ENCODE measurements at places on chromosomes 12 and 14.

DNA sequence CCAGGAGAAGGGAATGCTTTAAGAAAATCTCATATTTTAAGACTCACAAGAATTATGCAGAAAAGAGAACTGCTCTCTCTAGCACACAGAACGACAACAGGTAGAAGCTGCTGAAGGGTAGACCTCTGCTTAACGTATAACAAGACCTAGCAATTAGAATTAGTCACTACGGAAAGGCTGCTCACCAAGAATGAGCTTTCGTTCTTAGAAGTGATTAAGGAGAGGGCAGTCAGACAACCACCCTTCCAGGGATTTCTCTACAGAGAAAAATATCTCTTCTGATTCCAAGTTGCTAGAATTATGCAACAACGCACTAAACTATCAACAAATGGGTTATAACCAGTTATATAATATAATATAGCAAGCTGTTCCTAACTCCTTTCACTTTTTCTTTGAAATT lies 18.6 kb downstream of the LRIG3 start:
- no peak for DNase-seq

- no peak for DNase-seq
Observed at GRCh38 chr14:95500772-95501401, 15.6 kb downstream of the SYNE3 start.

DNA sequence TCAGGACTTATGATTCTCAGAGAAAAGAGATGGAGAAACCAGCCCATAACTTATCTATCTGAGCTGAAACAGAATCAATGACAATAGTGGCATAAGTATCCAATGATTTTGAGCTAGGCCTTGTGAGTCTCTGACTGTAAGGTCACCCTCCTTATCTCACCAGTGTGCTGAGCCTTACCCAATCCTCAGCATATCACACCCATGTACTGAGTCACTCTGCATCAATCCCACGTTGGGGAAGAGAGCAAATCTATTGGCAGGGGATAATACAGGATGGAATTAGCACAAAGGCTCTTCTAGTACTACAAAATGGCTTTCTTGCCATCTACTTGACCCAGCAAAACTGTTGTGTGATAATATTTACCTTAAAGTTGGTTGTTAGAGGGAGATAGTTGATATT lies 997.8 kb downstream of the NRXN3 start:
- no peak for DNase-seq

DNA sequence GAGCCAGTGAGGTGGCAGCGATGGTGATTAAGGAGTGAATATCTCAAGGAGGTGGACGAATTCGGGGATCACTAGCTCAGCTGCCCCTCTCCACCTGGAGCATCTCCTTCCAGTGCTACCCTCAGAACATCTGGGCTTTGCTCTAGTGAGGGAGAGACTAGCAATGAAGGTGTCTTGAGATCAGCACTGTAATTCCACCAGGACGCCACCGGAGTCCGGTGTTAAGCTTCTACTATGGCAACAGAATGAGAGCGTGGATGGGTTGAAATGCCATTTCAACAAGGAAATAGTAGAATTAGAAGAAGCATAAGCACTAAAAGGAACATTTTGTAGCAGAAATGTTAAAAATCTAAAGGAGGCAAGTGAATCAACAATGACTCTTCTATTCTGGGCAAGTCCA lies 61.1 kb downstream of the NTF3 start:
- no peak for DNase-seq

- DNase-seq, result no peak
Observed at GRCh38 chr14:89899917-89900663, 54.4 kb downstream of the EFCAB11 start.

GRCh38 chr14:73763396-73763795 lies 49.2 kb upstream of the PNMA1 start:
- DNase-seq, result no peak

Measured in renal cortex interstitium (tissue), 15 donors.